ENCODE measurements at places on chromosomes 3 and 15. TPM values are rescaled to one million over a fixed set of nuclear protein-coding genes. Genes with fewer than 3 reads are reported as not detected.
A peak's percentile ranks its signal among the peaks of the same experiment; 100 is the strongest.

DNA sequence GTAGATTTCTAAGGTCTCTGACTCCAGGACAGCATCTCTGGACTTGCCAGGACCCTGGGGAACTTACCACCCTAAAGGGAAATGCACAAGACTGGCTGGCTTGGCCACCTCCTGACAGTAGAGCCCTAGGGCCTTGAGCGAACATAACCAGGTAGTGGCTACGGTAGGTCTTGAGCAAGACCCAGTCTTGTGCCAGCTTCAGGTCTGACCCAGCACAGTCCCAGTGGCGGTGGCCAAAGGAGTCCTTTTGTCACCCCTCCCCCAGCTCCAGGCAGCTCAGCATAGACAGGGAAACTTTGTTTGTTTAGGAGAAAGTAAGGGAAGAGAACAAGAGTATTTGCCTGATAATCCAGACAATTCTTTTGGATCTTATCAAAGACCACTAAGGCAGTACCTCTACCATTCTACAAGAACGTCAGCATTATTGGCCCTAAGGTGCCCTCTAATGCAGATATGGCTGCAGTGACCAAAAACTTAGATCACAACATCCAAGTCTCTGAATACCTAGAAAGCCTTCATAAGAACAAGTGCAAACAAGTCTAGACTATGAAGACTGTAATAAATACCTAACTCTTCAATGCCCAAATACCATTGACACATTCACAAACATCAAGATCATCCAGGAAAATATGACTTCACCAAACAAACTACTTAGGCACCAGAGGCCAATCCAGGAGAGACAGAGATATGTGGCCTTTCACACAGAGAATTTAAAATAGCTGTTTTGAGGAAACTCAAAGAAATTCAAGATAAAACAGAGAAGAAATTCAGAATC is 38.7 kb upstream of the FBN1 start:
- no peak for DNase-seq

GRCh38 chr3:99409961-99410360 is 228.4 kb upstream of the COL8A1 start:
- DNase-seq: no peak

Gene TJP1
- total RNA-seq: 92.0 TPM

DNA sequence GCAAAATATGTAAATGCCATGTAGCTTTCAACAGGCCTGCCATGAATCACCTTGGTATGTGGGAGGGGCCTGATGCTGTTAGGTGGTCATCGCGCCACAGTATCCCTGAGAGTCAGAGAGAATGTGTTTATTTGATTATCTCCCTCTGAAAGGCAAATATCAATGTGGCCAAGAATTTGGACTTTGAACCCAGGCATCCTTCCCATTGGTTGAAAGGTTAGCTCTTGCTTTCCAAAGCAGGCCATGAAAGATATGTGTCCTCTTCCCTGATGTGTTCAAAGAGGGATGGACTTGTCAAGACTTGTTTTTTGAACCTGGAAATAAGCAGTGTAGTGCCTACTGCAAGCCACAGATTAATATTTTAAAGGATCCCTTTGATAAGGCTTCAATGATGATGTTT is 36.7 kb downstream of the SRP14 start:
- no peak for DNase-seq

GRCh38 chr15:51856714-51857380 is 27.4 kb downstream of the TMOD3 start:
- DNase-seq: no peak

- no peak for DNase-seq
Measured at GRCh38 chr3:131555456-131555855, 52.7 kb upstream of the MRPL3 start.

Gene DPP8
- total RNA-seq: 37.7 TPM

Gene PLA2G4E
- not detected for total RNA-seq

DNA sequence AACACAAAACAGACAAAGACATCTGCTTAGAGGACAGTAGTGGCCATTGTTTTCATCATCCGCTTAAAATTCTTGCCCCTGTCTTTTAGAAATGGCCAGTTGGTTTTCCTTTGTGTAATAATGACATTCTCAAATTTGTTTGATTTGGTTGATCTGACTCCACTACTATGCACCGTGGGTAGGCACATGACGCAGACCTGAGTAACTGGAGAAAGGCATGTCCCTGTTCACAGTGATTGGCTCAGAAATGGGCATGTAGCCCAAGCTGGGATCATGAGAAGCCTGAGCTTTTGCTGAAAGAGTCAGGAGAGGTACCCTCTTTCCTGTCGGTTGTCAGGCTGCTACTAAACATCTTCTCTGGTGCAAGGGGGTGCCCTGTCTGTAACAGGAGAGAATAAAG is 36.6 kb upstream of the MAGI1 start:
- DNase-seq: no peak

GRCh38 chr15:40043927-40044716 is 5.1 kb upstream of the SRP14 start:
- DNase-seq: peak; percentile 44

Gene P4HTM
- total RNA-seq: 35.0 TPM

DNA sequence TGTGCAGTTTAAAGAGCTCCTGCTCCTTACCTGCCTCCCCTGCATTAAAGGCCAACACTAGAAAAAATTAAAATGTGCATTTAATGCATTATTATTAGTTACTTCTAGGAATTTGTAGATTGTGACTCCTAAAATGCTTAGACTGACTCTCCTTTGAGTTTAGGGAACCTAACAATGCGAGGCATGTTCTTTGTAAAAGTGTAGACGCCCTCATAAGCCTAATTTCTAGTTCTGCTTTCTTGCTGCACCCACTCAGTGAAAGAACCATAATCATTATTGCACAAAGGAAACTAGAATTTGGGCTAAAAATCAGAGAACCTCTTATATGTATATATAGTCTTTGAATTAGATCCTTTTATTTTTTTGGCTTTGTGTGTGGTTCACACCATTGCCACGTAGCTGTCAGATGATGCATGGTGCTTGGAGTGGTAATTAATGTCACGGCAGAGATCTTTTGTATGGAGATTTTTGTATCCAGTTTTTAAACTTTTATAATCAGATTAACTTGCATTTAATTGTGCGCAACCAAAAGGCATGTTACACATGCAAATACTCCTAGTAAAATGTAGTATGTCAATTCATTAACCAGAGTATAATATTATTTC is 710 bp downstream of the ABHD10 start:
- DNase-seq: no peak

GRCh38 chr15:24916305-24917009 is 38.3 kb upstream of the SNRPN start:
- no peak for DNase-seq

GRCh38 chr15:101207867-101208288 is 44.0 kb downstream of the CHSY1 start:
- peak; percentile 82 for DNase-seq

DNA sequence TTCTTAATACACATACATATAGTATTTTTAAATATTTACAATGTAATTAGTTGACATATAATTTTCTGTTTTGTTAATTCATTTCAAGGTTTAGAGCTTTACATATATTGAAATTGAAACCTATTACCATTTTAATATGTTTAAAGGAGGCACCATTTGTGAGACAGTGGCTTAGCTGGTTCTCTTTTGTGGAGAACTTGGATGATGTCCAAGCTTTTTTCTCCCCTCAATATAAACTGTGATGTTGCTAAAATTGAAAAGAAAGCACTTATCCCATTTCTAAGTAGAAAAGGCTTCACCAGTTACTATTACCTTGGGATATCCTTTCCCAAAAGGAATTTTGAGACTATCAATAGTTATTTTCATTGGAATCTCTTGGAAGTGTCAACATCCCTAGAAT is 707.2 kb downstream of the NTRK3 start:
- DNase-seq: no peak

GRCh38 chr3:62718011-62718410 is 157.2 kb downstream of the CADPS start:
- no peak for DNase-seq

GRCh38 chr3:88912294-88912877 is 195.0 kb upstream of the EPHA3 start:
- no peak for DNase-seq

DNA sequence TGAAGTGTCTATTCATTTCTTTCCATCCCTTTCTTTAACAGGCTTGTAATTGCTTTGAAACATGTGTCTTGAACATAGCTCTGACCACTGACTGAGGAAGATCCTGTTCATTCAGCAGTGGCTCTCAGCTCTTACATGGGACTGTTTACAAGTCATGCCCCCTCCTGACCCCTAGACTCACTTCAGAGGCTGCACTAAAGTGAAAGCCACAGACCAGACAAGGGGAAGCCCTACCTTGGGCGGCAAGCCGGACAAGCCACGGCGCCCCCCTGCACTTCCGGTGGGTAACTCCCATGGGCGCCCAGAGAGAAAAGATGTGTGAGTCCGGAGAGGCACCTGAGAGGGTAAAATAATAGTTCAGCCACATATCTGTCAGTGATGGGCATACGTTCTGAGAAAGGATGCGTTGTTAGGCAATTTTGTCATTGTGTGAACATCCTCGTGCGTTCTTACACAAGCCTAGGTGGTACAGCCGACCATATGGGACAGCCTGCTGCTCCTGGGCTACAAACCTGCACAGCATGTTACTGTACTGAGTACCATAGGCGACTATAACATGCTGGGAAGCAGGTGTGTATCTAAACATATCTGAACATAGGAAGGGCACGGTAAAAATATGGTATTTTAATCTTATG is 116.2 kb downstream of the CHSY1 start:
- no peak for DNase-seq

DNA sequence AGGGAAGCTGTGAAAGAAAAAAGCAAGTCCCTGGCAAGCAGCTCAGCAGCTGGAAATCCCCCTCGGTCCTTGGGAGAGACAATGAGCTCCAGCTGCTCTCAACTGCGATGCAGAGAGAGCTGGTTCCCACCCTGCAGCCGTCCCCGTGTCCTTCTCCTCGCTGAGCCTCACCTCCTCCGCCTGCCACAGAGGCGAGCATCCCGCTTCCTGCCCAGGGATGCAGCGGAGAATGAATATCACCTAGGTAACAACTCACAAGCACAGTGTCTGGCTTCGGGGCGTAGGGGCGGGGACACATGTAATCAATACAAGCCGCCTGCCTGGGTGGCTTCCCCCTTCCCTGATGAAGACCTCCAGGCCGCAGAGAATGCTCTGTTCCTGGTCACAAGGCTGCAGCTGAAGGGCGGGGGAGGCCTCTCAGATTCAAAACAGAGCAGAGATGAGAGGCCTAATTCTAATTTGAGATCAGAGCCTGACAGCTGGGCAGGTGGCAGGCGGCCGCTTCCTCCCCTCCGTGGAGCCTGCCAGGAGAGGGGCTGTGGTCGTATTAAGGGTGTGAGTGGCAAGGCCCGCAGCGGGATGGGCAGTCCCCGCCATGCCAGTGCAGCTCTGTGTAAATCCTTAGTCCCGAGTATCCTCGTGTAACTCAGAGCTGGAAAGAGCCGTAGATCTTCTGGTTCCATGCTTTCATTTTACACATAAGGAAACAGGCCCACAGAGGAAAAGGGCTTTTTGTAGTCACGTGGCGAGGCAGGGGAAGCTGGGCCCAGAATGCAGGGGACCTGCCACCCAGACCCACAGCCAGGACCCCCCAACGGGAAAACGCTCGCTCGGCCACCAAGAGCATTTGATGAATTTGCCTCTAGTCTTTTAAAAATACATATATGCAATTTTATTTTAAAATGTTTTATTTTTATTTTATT is 24.3 kb downstream of the ZDHHC19 start:
- DNase-seq: no peak

Gene ALDH1L1
- total RNA-seq: 23.2 TPM

GRCh38 chr3:115245438-115245837 is 98.3 kb upstream of the ZBTB20 start:
- DNase-seq: no peak

DNA sequence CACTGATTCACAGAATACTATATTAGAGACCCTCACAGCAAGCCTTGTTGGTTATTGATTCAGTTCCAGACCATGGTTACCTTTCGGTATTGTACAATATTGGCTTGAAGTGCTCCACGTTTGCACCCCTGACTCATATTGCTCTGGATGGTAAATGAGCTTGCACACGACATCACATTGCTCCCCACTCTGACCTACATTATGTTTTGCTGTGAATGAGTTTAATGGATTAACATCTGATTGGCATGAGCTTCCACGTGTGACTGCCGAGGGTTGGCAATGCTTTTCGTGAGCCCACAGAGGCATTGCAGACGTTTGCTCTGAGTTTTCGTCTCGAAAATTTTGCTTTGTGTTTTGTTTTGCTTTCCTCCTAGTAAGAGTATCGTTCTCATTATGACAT is 225.8 kb upstream of the ICE2 start:
- DNase-seq: no peak

- no peak for DNase-seq
Measured at GRCh38 chr15:63990454-63990853, 55.8 kb downstream of the DAPK2 start.

Gene TMEM43
- 82.3 TPM for total RNA-seq

Gene SPTBN5
- 0.36 TPM for total RNA-seq

DNA sequence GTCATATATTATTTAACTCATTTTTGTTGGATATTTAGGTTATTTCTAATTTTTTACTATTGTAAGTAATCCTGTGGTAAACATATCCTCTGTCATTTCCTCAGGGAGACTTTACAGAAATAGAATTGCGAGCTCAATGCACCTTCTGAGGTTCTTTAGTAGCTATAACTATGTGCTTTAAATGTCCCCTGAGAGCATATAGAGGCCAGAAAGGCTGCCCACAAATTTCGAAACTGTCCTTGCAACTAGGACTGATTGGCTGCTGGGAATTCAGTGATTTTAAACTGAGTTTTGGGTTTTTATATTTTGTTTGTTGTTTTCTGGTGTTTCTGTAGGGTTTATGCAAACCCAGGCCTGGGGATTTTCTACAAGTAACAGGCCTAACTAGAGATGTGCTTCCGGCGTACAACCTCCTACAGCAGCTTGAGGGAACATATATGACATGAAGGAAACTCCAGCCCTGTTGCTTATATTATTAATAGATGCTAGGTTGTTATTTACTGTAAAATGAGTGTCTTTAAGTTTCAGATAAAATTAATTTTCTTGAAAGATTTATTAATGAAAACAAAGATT is 29.1 kb upstream of the P4HTM start:
- DNase-seq: no peak

DNA sequence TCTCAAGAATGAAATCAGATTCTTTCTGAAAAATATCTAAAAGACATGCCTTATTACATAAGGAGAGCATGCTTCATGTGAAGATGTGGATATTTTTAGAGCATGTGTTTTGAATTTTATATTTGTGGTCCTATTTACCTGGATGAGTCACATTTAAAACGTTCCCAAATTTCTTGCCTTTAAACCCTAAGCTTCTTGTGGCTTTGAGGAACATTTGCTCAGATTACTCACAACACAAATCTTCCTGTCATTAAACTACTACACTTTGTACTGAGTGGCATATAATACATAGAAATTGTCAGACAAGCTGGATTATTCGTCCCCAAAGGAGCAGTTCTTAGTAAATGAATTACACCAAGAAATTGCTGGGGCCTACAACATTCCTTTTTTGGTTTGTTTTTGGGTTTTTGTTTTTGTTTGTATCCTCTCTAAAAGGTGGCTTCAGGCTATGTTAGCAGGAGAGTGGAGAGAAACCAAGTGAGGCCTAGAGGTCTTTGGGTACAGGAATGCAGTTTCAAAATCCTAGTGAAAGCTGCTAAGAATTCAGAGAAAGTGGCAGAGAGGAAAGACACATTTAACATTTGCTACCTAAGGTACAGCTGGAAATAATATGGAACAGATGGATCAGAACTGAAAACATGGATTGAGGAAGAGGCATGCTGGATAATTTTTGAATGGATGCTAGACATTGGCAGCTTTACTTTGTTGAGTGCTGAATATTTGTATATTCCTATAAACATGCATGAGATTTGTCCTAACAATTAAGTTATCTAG is 128.1 kb downstream of the RPL22L1 start:
- DNase-seq: no peak

Measured in sigmoid colon (tissue), 7 donors.